ENCODE measurements at places on chromosomes 7 and 10.
A peak's percentile ranks its signal among the peaks of the same experiment; 100 is the strongest.

GRCh38 chr10:48890888-48891850, 48.5 kb downstream of the LRRC18 start:
- no peak for DNase-seq
- H3K4me3 ChIP-seq: no peak overlapping the region
- no peaks in the 10 kb centered on the region for H3K36me3 ChIP-seq
- H3K27ac ChIP-seq: no peak overlapping the region

DNA sequence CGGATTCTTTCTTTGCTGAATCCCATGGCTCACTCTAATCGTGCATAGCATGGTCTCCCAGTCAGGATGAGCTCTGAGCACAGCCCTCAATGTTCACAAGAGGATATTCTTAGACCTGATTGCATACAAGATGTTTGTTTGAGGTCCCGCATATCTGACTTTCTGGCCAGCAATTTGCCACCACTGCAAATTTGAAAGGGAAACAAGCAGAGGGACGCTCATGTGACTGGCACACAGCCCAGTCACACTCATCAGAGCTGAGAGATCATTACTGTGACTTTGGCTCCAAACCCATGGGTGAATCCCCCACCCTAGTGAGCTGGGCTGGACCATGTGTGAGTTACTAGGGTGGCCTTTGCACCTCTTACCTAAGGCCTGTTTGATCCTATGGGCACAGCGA, 9.9 kb downstream of the TAS2R41 start:
- no peak overlapping the region for H3K4me3 ChIP-seq
- no peaks in the 10 kb centered on the region for H3K4me1 ChIP-seq
- no peak overlapping the region for H3K27ac ChIP-seq
- H3K27me3 ChIP-seq: no peaks in the 10 kb centered on the region
- no peaks in the 10 kb centered on the region for H3K36me3 ChIP-seq
- DNase-seq: no peak

DNA sequence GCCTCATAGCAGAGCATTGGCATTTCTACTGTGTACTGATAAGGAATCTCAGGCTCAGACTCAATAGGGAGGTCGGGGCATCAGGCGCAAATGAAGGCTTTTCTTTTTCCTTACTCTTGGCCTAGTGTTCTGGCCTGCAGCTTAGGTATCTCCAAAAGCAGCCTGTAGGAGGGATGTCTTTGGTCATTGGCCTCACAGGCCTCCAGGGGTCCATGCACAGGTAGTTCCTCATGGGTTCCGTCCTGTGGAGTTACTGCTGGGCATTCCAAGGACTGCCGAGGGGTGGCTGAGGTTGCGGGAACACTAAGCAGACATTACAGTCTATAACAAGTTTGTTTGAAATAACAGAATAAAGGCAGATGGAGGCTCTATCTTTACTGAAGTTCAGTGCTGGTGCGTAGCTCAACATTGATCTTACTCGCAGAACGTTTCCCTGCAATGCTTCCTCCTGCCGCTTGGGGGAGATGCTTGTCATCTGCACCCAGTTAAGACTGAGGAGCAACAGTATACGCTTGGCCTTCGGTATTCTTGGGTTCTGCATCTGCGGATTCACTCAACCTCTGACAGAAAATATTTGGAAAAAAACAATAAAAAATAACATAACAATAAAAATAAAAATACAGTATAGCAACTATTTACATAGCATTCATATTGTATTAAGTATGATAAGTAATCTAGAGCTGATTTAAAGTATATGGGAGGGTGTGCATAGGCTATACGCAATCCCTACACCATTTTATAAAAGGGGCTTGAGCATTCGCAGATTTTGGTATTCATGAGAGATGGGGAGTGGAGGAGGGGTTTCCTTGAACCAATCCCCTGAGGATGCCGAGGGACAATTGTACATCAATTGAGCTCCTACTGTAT, 58.9 kb downstream of the SH2D4B start:
- H3K4me1 ChIP-seq: 0 out of 2 replicates have a peak, but pooled peaks cover 5% of the 10 kb centered on the region
- H3K4me3 ChIP-seq: no peak overlapping the region
- no peak overlapping the region for H3K27ac ChIP-seq
- H3K36me3 ChIP-seq: no peaks in the 10 kb centered on the region
- H3K27me3 ChIP-seq: no peaks in the 10 kb centered on the region
- peak; percentile 52 for DNase-seq

GRCh38 chr10:126808103-126808502, 97.1 kb upstream of the DOCK1 start:
- no peak overlapping the region for H3K4me3 ChIP-seq
- DNase-seq: no peak
- H3K27me3 ChIP-seq: no peaks in the 10 kb centered on the region
- peaks cover 10% of the 10 kb centered on the region for H3K36me3 ChIP-seq
- H3K27ac ChIP-seq: no peak overlapping the region

- no peak for DNase-seq
- H3K36me3 ChIP-seq: no peaks in the 10 kb centered on the region
- H3K4me3 ChIP-seq: no peak overlapping the region
- no peaks in the 10 kb centered on the region for H3K27me3 ChIP-seq
- H3K4me1 ChIP-seq: peaks cover 6% of the 10 kb centered on the region
These were observed 4.9 kb upstream of the RRP12 start for GRCh38 chr10:97406064-97406463.

DNA sequence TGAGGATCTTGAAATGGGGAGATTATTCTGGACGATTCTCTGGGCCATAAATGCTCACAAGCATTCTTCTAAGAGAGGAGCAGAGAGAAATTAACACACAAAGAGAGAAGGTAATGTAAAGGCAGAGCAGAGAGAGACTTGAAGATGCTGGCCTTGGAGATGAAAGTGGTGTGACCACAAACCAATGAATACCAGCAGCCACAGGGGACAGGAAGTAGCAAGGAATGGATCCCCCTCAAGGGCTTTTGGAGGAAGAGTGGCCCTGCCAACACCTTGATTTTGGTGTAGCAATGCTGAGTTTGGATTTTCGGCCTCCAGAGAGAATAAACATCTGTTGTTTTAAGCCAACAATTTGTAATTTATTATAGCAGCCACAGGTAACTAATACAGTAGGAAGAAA, 1155.6 kb downstream of the TYW1 start:
- no peaks in the 10 kb centered on the region for H3K36me3 ChIP-seq
- DNase-seq: no peak
- peaks cover 11% of the 10 kb centered on the region for H3K4me1 ChIP-seq

DNA sequence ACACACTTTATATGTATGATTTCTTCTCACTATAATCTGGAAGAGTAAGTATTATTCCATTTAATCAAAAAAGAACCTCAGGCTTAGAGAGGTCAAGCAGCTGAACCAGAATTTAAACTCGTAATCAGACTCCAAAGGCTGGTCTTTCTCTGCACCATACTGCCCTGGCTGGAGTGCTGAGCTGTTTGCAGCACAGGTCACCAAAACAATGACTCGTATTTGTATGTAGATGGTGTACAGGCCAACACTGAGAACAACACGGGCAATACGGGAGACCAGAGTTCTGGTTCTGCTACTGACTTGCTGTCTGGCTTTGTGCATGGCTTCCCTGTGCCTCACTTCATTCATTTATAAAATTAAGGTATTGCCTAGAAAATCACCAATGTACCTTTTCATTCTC, 57.9 kb downstream of the CDCA7L start:
- no peak overlapping the region for H3K4me3 ChIP-seq
- no peak for DNase-seq
- H3K27ac ChIP-seq: peak overlapping the region; percentile 65
- H3K36me3 ChIP-seq: no peaks in the 10 kb centered on the region

- peaks cover 10% of the 10 kb centered on the region for H3K4me1 ChIP-seq
- peaks cover 49% of the 10 kb centered on the region for H3K27me3 ChIP-seq
- no peak for DNase-seq
- peak within 1 kb of the TSS; percentile 57 for H3K4me3 ChIP-seq
- peak within 1 kb of the TSS; percentile 54 for H3K27ac ChIP-seq
- H3K36me3 ChIP-seq: no peaks in the 10 kb centered on the region
These were observed at the start of gene GPNMB for GRCh38 chr7:23246555-23246954. GPNMB (plus strand) TSS chr7:23246775; CDS start chr7:23246858, 83 bp downstream.

DNA sequence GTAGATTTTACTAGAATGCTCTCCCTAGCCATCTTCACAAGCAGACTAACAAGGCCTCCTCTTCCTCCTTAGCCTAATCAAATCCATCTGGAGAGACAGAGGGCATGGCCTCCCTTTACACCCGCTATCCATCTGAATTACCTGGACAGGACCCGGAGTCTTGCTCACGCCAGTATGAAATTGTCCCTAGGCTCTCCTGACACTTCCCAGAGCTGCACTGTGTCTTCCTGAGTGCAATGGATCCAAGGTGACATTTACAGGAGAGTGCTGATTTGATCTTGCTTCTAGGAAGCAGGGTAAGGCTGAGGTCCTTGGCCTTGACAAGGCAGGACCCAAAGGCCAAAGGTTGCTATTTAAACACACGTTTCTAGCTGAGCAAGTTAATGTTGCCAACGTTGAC, 147.8 kb downstream of the HIBADH start:
- no peak overlapping the region for H3K4me3 ChIP-seq
- H3K27me3 ChIP-seq: peaks cover 45% of the 10 kb centered on the region
- no peaks in the 10 kb centered on the region for H3K36me3 ChIP-seq

DNA sequence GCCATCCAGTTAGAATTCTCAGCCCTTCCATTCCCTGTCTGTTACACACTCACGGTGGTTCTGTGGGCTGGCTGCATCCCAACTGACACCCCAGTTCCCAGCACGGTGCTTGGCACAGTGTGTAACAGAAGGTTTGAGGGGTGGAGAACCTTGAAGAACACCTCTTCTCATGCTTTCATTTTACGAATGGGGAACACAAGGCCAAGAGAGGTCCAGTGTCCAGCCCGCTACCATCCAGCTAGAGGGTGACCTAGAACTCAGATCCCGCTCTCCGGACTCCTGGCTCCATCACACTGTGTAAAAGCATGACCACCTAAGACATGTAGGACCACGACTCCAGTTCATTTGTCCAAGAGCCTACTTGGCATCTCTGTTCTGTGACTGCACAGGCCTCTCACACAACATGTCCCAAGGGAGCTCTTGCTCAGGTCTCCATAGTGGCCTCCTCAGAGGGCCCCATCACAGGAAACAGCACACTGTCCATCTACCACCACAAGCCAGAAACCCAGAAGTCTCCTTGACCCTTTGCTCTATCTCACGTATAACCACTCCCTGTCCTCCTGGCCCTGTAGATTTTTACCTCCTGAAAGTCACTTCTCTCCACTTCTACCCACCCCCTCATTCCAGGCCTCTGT, 2.8 kb upstream of the CDH23 start:
- no peaks in the 10 kb centered on the region for H3K36me3 ChIP-seq
- H3K27me3 ChIP-seq: peaks cover 44% of the 10 kb centered on the region
- H3K27ac ChIP-seq: no peak overlapping the region
- peaks cover 16% of the 10 kb centered on the region for H3K4me1 ChIP-seq
- no peak overlapping the region for H3K4me3 ChIP-seq

DNA sequence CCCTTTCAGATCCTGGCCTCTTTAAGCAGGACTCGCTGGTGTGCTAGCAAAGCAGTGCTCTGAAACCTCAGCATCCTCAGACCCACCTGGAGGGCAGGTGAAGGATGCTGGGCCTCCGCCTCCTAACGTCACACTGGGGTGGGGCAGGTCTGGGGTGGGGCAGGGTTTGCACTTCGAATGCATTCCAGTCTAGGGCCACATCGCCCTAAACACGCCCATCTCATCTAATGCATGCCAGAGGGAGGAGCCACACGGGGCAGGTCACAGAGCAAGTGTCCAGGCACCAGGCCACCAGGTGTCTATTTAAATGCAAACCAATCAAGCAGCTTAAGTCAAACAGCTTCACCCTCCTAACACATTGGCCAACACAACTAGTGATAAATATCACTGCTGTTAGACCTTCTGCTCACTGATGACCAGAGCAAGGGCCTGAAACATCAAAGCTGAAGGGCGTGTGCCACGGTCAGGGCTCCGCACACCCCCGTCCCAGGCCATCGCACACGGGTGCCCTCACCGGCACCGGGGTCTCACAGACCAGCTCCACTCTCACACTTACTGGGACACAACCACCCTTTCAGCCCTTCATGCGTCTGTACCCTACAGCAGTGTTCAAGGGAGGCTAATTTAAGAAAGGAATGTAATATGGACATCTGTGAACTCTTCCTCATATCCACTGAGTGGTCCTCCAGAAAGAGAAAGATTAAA, 47.1 kb downstream of the DIP2C start:
- peaks cover 8% of the 10 kb centered on the region for H3K36me3 ChIP-seq
- H3K27me3 ChIP-seq: no peaks in the 10 kb centered on the region

DNA sequence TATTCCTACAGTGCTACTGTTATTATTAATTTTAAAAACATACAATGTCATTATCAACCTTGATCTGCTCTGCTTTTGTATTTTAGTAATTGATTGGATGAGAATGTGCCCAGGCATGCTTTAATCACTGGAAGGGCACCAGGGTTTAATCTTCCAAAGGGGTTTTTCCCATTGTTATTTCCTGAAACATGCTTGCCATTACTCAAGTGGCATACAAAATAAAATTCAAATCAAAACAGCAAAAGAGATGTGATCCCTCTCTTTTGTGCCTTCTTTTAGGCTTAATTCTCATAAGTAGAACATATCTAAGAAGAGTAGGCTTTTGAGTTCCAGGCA, 963.3 kb downstream of the LRMDA start:
- no peak for DNase-seq
- no peak overlapping the region for H3K4me3 ChIP-seq
- no peaks in the 10 kb centered on the region for H3K27me3 ChIP-seq
- no peak overlapping the region for H3K27ac ChIP-seq
- peaks cover 18% of the 10 kb centered on the region for H3K4me1 ChIP-seq

DNA sequence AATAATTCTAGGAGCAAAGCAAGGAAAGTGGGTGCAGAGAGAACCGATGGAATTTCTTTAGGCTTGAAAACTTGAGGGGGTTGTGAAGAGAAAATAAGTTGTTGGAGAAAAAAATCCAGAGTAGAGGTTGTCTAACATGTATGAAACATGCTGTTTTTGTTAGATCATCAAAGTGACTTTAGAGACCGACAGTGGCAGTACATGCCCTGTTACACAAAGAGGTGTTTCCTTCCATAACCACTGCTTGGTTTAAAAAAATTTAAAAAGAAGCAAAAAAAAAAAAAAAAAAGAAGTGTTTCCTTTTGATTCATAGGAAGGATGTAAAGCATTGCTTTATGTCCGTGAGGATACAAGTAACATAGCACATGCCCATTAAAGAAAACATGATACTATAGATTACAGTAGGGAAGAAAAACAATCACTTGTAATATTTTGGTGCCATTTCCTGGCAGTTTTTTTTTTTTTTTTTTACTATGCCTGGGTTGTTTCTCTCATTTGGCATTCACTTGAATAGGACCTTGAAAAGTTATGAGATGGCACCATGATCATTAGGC, 6.1 kb downstream of the ENTPD1 start:
- peaks cover 4% of the 10 kb centered on the region for H3K27me3 ChIP-seq
- no peak for DNase-seq
- no peak overlapping the region for H3K27ac ChIP-seq
- peaks cover 5% of the 10 kb centered on the region for H3K4me1 ChIP-seq
- H3K36me3 ChIP-seq: no peaks in the 10 kb centered on the region
